EH (cell line): ENCODE measurements at places on chromosomes 12 and 14.

DNA sequence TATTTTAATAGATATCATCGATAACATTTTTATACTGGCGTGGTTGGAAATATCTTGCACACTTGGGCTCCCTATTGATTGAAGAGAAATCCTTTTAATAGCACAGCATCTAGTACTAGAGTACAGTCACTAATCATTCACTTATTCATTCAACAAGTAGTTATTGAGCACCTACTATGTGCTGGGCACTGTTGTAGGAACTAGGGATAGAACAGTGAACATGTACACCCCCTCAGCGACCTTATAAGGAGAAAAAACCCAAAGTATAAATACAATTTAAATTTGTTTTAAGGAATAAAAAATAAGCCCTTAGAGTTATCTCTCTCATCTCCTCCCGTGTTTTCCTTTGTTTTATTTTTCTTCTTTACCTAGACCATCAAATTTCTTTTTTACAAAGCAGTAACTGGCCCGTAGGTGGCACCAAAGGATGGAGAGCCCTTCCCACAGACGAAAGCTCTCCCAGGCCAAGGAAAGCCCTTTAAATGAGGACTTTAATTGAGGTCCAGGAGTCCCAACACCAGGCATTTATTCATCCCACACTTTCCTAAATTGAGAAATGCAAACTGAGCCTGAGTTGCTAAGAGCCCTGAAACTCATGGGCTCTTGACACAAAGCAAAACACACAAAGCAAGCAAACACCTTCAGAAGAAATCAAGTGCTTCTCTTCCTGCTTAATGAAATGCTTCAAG is 29.0 kb downstream of the PEBP1 start:
- DNase-seq = peak; percentile 39

GRCh38 chr12:110661337-110661972 is 27.5 kb downstream of the HVCN1 start:
- no peak for DNase-seq

GRCh38 chr12:129868575-129868974 is 35.2 kb downstream of the TMEM132D start:
- DNase-seq = no peak

DNA sequence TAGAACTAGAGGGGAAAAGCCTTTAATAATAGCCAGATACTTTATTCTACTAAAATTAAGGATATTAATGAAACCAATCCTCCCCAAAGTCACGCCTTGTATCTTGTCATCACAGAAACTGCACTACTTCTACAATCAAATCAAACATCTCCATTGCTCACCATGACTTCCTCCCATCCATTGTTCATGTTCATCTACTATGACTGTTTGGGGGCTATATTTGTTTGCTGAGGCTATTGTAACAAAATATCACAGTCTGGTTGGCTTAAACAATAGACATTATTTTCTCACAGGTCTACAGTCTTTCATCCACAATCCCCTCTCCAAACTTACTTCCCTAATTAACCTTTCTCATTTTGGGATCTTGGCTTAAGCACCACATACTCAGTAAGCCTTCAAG is 193.6 kb upstream of the FSCB start:
- DNase-seq = no peak

DNA sequence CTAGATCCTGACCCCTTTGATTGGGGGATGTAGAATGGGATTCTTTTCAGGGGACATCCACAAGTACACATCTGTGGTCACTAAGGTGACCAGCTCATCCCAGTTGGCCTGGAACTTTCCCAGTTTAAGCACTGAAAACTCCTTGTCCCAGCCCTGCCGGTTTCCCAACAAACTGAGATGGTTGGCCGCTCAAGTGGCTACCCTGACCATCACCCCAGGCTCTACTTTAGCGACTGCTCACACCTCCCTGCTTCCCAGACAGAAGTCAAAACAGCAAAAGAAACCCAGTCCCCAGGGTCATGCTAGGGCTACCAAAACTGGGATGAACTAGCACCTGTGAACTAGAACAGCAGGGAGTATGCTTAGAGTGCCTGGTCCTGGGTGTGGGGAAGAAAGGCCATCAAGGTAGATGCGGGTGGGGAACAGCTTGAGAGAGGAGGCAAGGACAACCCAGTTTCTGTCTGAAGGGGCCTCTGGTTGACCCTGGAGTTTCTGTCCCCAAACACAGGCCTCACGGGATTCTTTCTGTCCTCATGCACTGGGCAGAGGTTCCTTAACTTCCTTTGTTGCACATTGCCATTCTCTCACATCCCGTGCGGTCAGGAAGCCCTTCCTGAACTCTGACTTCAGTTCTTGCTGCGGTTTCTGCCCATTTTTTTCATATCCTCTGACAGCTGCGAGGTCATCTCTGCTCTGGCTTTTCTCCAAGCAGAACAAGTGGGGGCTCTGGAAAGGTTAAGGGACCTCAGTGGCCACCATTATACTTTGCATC is 1.6 kb downstream of the LTB4R start:
- DNase-seq = no peak

DNA sequence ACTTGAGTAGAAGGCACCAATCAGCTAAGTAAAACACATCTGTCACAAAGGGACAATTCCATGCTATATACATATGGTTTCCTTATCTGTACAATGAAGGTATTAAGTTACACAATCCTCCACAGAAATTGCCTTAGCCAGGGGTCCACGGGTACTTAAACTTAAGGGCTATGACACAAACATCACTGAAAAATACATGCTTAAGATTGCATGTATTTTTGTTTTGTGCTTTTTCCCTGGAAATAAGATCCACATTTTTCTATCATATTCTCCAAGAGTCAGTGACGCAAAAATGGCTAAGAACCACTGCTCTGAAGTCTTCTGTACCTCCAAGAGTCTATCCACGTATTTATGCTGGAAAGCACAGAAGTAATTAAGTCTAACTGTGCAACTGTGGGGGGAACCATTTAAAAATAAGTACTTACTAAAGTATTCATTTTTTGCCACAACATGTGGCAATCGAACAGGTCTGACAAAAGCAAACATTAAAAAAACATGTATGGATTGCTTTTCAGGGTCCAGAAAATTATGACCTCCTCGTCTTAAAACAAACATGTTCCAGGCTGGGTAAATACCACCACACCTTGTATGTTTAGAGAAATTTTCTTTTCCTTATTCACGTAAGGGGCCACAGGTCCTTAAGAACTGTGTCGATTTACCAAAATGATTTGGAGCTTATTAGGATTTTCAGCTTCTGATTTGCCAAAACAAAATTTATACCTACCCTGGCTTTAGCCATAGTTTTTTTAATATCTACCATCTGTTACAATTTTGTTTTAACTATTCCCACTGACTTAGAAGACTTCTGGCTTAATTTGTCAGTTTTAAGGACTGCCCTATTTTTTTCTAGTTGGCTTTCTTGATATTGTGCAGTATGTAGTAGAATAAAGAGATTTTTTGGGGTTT is 2.8 kb downstream of the SLC38A2 start:
- no peak for DNase-seq

GRCh38 chr12:47988073-47989022 is 15.9 kb downstream of the COL2A1 start:
- DNase-seq = peak; percentile 46

GRCh38 chr14:90609376-90609775 is 206.9 kb downstream of the TTC7B start:
- DNase-seq = no peak

- DNase-seq = no peak
Observed at GRCh38 chr14:71264260-71264659, 357.0 kb downstream of the PCNX1 start.

DNA sequence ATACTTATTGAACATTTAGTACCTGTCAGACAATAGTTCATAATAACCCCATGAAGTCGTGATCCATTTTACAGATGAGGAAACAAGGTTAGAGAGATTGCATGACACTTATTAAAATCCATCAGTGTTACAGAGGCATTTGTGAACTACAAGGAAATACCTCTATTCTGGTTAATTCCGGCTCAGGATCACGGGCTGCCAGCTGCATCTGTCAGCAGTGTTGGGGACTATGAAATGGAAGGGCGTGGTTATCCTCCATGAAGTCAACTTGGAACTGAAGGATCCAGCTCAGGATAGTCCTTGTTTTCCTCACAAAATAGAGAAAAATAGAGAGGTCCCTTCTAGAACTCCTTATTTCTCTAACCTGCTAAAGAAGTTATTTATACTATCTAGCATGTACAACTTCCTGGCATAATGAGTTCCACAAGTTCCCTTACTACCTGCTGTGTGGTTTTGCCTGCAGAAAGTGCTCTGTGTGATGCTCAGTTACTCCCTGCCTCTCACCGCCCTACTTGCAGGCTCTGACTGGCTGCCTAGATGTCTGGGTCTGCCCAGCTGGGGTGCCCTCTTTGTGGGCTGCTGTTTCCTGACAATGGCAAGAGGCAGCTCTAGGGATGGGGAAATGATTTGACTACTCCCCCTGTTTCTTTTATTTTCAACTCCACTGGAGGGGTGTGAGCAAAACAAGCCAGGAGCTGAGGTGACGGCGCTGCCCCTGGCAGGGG is 36.8 kb downstream of the PLXNC1 start:
- no peak for DNase-seq

DNA sequence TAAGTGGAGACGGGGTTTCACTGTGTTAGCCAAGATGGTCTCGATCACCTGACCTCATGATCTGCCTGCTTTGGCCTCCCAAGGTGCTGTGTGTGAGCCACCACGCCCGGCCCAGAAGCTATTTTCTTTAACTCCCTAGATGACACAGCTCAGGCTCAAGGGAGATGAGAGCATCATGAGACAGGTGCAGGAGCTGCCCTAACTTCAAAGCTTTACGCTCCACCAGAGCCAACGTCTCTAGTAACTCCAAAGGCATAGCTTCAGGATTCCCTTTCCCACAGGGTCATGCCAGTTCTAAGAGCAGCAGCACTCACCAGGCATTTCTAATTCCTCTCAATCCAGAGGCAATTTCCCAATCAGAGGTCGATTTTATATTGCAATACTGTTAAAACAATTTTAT is 21.0 kb downstream of the NDUFA12 start:
- no peak for DNase-seq

- DNase-seq = no peak
Observed at GRCh38 chr14:67191768-67192290, 2.6 kb downstream of the GARIN2 start.

DNA sequence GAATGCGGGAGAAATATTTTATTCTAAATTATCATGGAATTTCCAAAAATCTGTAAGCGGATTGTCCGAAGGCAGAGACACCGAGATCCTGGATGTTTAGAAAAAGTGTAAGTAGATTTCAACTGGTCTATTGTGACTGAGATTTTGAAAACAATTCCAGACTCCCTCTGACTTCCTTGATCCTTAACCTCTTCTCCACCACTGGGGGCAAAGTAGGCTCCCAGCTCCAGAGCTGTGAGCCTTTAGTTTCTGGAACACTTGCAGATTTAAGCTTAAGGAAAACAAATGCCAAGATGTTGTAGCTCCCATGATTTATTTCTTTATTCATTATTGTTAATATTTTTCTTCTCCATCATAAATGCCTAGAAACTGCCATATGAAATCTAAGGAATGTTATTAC is 1320.5 kb upstream of the SEL1L start:
- no peak for DNase-seq

GRCh38 chr12:74541074-74541473 is 3.4 kb downstream of the ATXN7L3B start:
- DNase-seq = no peak

DNA sequence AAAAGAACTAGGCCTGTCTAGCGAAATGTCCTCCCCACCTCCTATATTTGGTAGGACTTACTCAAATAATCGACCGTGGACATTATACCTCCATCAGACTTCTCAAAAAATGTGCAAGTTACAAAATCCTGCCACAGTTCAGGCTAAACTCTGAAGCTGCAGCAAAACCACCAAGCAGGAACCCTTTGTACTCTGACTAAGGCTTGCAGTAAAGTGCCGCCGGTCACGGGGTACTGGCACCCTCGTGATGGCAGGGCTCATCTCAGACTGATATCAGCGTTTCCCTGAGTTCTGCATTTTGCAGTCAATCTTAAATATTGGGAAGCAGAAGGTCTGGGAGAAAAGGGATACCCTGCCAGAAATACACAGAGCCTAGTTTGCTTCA is 17.1 kb downstream of the SLC11A2 start:
- DNase-seq = no peak

DNA sequence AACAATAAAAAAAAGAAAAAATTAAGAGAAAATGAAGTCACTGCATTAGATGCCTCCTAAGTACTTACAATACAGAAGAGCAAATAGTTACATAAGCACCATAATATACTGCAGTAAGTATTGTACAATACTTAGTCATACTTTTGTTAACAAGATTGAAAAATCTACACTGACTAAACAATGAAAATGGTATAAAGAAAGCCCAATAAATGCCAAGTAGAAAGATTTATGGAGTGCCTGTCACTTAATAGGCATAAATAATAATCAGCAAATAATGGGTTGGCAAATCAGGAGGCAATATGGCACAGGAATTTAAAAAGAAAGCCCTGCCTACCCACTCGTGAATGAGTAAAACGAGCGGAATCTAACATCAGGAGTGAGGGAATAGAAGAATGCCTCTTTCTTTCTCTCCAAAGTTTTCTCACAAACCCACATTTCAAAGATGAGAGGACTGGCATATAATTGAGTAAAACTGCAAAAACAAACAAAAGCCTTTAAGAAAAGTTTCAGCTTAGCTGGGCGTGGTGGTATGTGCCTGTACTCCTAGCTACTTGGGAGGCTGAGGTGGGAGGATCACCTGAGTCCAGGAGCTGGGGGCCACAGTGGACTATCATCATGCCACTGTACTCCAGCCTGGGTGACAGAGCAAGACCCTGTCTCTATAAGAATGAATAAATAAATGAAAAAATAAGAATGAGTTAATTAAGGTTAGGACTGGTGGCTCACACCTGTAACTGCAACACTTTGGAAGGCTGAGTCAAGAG is 36.1 kb downstream of the CRY1 start:
- DNase-seq = peak; percentile 77

- no peak for DNase-seq
Observed at GRCh38 chr14:90402016-90402415, 5.2 kb downstream of the CALM1 start.

DNA sequence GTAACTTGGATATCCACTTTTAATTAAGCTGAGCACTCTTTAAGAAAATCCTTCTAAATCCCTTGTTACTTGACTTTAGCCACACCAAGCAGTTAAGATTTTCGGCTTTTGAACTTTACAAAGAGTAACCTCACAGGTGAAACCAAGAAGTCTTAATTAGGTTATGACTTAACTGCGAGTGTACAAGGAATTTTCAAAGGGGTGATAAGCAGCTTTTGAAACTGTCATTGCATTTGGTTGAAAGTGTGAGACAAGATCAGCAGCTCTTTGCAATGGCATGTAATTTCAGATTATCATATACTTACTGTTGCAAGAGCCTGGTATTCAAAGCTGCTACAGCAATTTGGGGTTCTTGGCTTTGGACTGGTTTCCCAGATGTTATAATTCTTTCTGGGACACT is 137.5 kb downstream of the TMEM117 start:
- no peak for DNase-seq

- no peak for DNase-seq
Observed at GRCh38 chr12:4866299-4866698, 43.4 kb upstream of the KCNA1 start.
